GM10248 (cell line): ENCODE measurements at places on chromosomes 1 and 21.

DNA sequence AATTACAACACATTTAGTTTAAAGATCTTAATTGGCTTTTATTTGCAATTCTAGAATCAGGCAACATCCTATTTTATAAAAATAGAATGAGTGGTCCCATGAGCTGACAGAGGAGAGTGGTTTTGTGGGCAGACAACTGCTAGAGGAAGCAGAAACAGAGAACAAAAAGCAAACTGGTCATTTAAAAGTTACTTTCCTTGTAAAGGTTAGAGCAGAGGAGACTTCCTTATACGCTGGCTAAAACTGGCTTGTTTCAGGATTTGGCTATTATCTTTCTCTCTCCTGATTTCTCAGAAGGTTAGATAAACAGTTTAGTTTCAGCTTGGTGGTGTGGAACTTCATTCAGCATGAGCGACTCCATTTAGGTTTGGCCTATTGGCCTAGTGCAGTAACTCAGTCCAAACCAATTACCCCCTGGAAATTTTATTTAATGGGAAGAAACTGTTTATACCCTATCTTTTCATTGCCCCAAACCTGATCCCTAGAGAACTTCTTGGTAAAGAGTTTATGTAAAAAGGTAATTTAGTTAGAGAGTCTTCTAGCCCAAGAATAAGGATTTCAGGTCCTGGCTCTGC lies 32.2 kb upstream of the IL20 start:
- DNase-seq, result no peak

- DNase-seq, result no peak
Measured at GRCh38 chr1:151703813-151704212, 12.8 kb downstream of the CELF3 start.

- DNase-seq, result no peak
Measured at GRCh38 chr1:115426231-115426771, 88.3 kb upstream of the NGF start.

GRCh38 chr21:34009193-34009592 lies 64.2 kb upstream of the MRPS6 start:
- no peak for DNase-seq

GRCh38 chr1:233289676-233290075 lies 5.8 kb downstream of the PCNX2 start:
- DNase-seq, result no peak

DNA sequence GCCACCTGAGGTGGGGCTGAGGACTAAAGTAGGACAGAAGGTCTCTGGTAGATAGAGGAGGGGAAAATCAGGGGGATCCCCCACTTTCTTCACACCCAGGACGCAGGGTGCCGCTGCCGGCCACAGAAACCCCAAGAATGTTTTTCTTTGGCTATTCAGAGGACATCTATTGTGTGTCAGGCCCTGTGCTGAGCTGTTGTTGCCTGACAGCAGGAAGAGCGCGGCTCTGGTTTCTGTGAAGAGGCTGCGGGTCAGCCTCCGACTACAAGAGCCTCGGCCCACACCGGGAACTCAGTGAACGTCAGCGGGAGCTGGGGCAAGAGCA lies 407 bp upstream of the PIGV start:
- peak; percentile 83 for DNase-seq

GRCh38 chr1:101188331-101188730 lies 48.5 kb upstream of the S1PR1 start:
- DNase-seq, result no peak

- no peak for DNase-seq
Measured at GRCh38 chr1:226987179-226987536, 47.1 kb downstream of the COQ8A start.

GRCh38 chr1:26702680-26703038 lies 6.8 kb downstream of the ARID1A start:
- DNase-seq, result no peak

- no peak for DNase-seq
Measured at GRCh38 chr1:53080769-53081168, 18.8 kb downstream of the PODN start.

GRCh38 chr1:228120351-228120750 lies 11.3 kb upstream of the MRPL55 start:
- no peak for DNase-seq

DNA sequence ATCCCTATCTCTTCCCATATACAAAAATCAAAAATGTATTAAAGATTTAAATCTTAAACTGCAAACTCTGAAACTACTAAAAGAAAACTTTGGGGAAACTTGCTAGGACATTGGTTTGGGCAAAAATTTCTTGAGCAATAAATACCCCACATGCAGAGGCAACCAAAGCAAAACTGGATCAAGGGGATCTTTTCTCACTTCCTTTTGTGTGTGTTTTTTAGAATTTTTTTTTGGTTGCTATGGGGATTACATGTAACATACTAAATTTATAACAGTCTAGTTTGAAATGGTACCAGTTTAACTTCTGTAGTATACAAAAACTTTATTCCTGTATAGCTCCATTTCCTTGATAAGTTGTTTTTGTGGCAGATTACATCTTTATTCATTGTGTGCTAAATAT lies 16.8 kb downstream of the MAST2 start:
- no peak for DNase-seq

DNA sequence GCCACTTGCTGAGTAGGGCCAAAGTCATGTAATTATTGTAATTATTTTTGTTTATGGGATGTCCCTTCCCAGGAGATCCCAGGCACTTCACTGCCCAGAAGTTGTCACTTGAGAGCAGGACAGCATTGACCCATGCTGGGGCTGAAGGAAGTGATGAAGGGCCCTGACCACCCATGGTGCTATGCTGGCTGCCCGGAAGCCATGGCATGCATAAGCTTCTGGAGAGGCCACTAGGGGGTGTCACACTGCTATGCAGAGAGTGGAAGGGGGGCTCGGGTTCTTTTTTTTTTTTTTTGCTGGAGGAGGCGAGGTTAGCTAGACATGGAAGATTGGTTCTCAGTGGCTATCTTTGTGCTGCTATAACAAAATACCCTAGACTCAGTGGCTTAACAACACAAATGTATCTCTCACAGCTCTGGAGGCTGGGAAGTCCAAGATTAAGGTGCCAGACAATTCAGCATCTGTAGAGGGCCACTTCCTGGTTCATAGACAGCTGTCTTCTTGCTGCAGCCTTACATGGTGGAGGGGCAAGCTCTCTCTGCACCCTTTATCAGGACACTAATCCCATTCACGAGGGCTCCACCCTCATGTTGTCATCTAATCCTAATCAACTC lies 84.9 kb downstream of the CNIH3 start:
- peak; percentile 53 for DNase-seq

DNA sequence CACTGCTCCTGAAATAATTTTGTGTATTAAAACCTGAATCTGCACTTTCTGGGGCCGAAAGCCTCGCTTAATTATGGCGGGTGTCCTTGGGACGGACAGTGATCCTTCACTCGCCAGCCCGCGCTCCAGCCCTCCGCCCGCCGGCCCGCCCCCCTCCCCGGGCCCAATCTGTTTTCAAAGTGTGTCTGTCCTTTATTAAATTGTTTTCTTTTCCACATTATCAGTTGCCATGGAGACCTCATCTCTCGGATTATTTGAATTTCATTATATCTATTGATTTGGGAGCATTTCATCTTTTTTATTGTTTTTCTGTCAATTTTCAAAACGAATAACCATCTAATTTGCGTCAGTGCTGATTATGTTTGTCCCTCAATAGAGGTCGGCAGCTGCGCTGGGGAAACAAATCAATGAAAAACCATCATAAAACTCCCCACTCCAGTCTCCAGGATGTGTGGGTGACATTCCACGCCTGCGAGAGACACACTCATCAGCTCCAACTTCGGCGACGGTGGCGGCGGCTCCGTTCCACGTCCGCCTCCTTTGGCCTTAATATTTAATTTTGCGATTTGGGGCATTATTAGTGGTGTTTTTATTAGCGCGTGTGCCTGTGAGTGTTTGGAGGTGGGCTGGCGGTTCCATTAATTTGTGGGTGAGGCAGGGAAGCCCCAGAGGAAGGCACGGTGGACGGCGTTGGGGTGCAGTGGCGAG lies 123.9 kb downstream of the CASZ1 start:
- DNase-seq, result no peak

- no peak for DNase-seq
Measured at GRCh38 chr1:6922096-6922931, 137.1 kb downstream of the CAMTA1 start.

- no peak for DNase-seq
Measured at GRCh38 chr1:239662950-239663349, 276.6 kb downstream of the CHRM3 start.

DNA sequence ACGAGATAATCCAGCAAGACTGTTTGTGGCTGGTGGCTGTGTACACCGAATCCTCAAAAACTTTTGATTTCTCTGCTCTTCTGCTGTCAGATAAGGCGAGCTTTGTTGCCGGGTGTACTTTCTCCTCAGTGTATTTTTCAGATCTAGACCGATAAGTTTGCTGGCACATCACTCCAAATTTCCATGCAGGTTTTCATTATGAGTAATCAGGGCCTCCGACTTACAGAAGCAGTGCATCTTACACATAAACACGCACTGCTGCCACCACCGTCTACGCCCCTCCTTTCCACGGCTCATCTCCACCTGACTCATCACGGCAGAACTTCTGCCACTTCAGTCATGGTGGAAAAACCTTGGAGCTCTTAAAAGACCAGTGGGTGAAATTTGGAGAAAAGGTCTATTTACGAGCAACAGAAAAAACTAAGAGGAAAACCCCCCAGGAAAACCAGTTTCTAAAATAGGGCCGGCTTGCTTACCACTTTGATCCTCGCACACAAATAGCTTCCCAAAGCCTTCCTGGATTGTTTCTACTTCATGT lies 7.7 kb downstream of the ZBTB21 start:
- DNase-seq, result peak; percentile 59

DNA sequence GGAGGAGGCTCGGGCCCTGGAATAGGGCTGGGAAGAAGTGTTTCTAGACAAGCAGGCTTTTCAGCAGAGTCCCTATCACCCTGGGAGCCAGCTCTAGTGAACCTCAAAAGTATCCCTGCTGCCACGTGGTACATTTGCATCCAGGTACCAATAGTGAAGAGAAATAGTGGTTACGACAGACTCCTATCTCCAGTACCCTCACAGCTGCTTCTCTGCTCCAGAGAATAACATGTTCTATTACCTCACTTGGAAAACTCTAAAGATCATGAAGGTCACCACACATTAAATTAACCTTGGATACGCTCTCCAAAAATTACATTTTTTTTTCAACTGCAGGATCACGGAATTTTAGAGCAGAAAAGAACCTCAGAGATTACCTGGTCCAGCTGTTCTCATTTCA lies 230.4 kb upstream of the PLD5 start:
- no peak for DNase-seq

DNA sequence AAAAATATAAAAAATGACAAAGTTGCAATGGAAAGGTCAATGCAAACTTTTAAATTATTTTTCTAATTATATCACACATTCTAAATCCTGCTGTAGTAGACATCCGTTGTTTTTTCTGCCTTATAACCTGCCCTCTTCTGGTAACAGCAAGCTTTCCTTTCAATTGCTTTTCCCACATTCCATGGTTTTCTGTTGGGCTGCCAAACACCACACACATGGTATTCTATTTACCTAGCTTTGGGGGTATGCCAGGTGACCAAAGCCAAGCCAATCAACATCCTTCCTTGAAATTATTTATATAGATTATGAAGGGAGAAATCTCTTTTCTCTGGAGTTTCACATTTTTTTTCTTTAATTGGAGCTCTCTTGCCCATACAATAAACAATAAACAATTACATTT lies 3.4 kb upstream of the LAMC1 start:
- DNase-seq, result no peak

DNA sequence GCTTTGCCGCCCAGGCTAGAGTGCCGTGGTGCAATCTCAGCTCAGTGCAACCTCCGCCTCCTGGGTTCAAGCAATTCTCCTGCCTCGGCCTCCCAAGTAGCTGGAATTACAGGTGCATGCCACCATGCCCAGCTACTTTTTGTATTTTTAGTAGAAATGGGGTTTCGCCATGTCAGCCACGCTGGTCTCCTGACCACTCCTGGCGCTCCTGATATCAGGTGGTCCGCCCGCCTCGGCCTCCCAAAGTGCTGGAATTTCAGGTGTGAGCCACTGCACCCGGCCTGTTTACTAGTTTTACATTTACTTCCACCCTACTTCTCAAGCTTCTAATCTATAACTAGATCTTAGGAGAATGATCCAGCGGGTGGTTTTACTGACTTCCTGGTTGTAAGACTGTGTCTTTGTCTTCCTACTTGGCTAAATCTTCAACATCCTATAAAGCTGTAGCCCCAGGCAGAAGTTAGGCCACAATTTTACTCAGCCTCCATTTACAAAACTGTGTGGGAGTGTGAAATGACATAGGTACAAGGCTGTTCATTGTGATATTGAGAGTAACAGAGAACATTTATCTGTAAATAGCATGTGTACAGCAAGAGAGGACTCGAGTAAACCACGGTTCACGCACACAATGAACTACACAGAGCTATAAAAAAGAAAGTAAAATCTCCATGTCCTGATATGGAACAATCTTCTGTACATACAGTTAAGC lies 9.6 kb upstream of the POU2F1 start:
- DNase-seq, result no peak

GRCh38 chr1:87329051-87329525 lies 408 bp downstream of the LMO4 start:
- DNase-seq, result peak; percentile 35

- DNase-seq, result no peak
Measured at GRCh38 chr1:187122566-187122965, 293.8 kb downstream of the PLA2G4A start.

GRCh38 chr21:32814528-32814927 lies 43.0 kb upstream of the PAXBP1 start:
- DNase-seq, result no peak

DNA sequence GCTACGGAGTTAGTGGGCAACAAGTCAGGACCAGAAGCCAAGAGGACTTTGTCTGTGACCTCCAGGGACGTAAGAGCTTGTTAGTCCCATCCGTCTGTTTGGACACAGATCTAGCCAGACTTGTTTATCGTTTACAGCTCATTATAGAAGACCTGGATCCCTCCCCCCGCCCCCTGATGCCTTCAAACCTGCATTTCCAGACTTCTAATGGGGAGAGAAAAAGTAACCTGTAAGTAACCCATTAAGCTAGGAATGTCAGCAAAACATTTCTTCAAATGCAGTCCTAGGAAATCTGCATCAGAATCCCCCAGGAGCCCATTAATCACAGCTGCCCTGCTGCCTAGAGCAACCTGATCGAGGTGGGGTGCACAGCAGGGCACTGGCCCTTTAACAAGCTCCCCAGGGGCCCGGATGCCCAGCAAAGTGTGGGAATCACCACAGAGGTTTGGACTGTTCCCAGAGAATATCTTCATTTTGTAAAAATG lies 1.4 kb upstream of the MAD2L2 start:
- DNase-seq, result no peak

DNA sequence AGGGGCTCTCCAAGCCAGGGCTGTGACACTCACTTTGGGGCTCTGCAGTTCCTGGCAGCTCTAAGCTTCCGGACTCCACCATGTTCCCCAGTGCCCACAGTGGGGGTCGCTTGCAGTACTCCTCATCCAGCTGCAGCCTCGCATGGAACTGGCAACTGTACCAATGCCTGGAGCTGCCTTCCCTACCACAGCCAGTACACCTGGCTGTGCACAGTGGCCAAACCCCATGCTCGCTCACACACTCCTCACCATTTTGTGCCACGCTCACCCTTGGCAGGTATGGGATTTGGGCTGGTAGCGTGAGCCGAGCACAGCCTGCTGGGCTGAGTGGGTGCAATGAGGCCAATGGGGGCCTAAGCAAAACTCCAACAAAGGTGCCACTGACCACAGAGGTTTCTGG lies 1369.9 kb downstream of the KCNT2 start:
- DNase-seq, result no peak

- DNase-seq, result no peak
Measured at GRCh38 chr1:94209982-94210381, 27.4 kb downstream of the ARHGAP29 start.

GRCh38 chr1:75503221-75503974 lies 107.5 kb downstream of the SLC44A5 start:
- DNase-seq, result no peak

GRCh38 chr1:178037510-178038253 lies 56.2 kb upstream of the RASAL2 start:
- peak; percentile 25 for DNase-seq

- no peak for DNase-seq
Measured at GRCh38 chr1:228405979-228406228, 731 bp downstream of the TRIM11 start.
